ENCODE measurements at places on chromosomes 1 and 21.

GRCh38 chr21:26027696-26028095, 142.9 kb downstream of the APP start:
- no peak for DNase-seq

GRCh38 chr1:183638649-183639387, 3.2 kb upstream of the ARPC5 start:
- peak; percentile 13 for DNase-seq

DNA sequence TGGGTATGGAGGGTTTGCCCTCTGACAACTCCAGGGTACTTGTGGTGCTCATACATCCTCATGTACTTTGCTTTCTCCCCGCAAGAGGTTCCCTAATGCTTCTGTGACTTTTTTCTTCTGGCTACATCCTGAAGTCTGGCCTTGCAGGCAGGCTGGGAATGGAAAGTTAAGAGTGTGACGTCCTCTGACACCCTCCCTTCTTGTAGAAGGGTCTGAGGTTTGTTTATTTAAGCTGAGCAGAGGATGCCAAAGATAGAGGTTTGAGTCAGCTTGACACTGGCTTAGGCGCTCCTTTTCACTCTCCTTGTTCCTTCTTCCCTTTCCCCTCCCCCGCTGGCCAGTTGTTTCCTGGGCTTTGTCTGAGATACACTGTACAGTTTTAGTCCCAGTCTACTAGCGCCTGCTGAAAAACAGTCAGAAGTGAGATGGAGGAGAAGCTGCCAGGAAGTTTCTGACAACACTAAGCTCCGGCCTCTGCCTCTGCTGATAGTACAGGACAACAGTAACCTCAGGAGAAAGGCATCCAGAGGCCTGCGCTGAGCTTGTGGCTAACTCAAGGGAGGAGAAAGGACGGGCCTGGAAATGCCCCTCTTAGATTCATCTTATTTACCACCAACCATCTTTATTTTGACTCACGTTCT, at the start of gene MACF1:
Gene MACF1 (plus strand): TSS at position 255 of the 641 bp plus-strand sequence. CDS start 328 bp downstream, at position 583.
- DNase-seq = no peak

DNA sequence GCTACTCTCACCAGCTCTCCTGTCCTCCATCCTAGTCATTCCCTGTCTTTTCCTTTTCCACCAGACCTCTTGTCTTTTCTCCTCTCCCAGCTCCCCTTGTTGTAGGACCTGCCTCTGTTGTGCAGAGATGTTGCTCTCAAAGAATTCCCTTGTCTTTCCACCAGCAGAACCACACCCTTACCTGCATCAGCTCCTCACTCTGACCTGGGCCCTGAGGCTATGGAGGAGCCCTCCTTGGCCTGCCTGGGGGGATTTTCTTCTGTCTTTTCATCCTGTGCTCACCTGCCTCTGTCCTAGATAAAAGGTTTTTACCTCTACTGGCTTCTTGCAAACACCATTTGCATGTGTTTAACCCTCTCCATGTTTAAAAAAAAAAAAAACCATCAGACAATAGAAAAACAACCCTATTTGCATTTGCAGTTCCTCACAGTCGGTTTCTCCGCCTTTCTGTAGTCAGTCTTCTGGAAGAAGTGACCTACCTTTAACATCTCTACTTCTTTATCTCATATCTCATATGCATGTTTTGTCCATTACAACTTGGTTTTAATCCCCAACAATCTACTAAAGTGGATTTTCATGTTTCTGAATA, 12.1 kb downstream of the FCRL5 start:
- DNase-seq = no peak

DNA sequence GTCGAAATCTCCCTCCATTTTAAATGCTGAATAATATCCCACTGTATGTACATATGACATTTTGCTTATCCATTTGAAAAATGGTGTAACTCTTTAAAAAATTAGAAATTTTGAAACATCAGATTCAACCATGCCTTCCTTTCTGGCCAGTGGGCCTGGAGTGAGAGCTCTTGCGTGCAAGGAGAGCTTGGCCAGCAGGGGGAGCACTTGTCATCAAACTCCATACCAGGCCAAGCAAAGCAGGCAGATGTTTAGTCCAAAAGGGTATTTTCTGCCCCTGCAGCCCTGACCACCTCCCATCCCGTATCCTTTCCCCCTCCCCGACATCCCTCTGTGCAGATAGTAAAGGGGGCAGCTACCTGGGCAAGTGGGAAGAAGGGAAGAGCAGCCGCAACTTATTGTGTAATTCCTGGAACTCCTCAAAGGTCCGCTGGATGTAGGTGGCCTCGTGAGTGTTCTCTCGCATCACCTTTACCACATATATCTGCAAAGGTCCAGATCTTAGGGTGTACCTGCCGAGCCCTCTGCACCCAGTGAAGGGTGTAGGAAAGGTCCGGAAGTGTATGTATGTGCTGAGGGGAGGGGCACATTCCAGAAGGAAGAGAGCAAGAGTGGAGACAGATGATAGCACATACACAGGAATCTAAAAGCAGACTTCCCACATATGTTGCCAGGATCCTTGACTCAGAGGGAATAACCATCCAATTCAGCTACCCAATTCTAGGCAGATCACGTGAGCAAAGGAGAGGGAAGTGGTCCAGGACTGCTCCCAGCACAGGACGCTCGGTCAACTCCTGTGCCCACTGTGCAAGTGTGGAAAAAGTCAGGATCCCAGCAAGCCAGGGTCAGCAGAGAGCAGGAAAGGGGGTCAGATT, 19.9 kb upstream of the PPP1R15B start:
- peak; percentile 57 for DNase-seq

Measured in HAP-1 (cell line).